ENCODE measurements at places on chromosomes 5 and 9.

DNA sequence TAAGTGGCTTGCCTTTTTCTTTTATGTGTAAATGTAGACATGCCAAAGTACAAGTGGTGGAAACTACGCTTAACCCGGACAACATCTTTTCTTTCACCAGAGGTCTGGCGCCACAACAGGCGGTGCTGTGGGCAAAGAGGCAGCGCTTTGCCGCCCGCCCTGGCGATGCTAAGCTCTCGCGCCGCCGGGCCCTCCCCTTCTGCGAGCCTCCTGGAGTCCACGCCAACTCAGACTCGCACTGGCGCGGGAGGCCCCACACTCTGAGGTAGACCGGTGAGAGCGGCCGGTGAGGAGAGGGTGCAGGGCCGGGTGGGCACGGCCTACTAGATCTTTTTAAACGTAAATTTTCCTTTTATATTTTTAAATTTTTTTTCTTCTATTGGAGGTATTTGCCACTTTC lies 2253.1 kb upstream of the C9orf72 start:
- H3K4me1 ChIP-seq = no peaks in the 10 kb centered on the region
- H3K4me3 ChIP-seq = no peak overlapping the region
- DNase-seq = no peak
- H3K36me3 ChIP-seq = no peaks in the 10 kb centered on the region

DNA sequence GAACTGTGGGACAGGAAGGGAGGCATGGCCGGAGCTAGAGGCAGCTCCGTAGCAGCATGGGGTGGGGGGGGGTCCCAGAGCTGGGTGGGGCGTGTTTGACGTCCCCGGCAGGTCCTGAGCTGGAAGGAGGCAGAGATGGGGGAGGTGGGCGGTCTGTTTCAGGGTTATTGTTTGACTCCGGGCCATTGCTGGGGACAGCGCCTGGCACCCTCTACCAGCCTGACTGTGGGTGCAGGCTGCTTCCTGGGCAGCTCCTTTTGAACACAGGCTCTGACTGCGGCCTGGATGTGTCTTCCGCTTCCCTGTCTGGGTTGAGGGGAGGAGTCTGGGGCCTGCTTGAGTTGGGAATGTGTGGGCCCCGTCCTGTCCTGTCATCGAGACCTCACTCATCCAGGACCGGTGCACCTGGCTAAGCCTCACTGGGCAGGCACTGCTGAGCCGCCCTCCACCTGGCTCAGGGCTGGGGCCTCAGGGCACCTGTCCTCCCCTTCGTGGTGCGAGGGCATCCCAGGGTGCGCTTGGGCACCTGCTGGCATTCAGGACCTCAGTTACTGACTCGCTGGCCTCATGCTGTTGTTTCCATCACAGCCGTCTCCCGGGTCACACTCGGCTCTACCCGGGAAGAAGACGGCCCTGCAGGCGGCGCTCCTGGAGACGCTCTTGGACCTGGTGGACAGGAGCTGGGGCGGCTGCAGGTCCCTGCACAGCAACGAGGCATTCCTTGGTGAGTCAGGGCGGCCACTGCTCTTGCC lies 26.5 kb downstream of the CEP72 start:
- no peaks in the 10 kb centered on the region for H3K27me3 ChIP-seq
- no peaks in the 10 kb centered on the region for H3K4me1 ChIP-seq
- peaks cover 50% of the 10 kb centered on the region for H3K36me3 ChIP-seq

- no peak overlapping the region for H3K27ac ChIP-seq
- H3K4me1 ChIP-seq = peaks cover 6% of the 10 kb centered on the region
- no peak overlapping the region for H3K4me3 ChIP-seq
- H3K27me3 ChIP-seq = no peaks in the 10 kb centered on the region
- no peak for DNase-seq
- no peaks in the 10 kb centered on the region for H3K36me3 ChIP-seq
Measured at GRCh38 chr5:14447958-14448911, 133.4 kb upstream of the OTULINL start.

- peaks cover 3% of the 10 kb centered on the region for H3K36me3 ChIP-seq
- H3K4me1 ChIP-seq = peaks cover 42% of the 10 kb centered on the region
- no peak overlapping the region for H3K4me3 ChIP-seq
- H3K27ac ChIP-seq = no peak overlapping the region
Measured at GRCh38 chr9:94867281-94867841, 140.9 kb downstream of the AOPEP start.

- no peak overlapping the region for H3K4me3 ChIP-seq
- DNase-seq = no peak
- H3K36me3 ChIP-seq = no peaks in the 10 kb centered on the region
- no peak overlapping the region for H3K27ac ChIP-seq
Measured at GRCh38 chr5:146910239-146910638, 31.7 kb upstream of the PPP2R2B start.

GRCh38 chr5:58523956-58524355 lies 32.7 kb downstream of the GAPT start:
- no peak overlapping the region for H3K4me3 ChIP-seq
- H3K27me3 ChIP-seq = peaks cover 2% of the 10 kb centered on the region
- H3K27ac ChIP-seq = no peak overlapping the region
- H3K4me1 ChIP-seq = no peaks in the 10 kb centered on the region
- DNase-seq = no peak

DNA sequence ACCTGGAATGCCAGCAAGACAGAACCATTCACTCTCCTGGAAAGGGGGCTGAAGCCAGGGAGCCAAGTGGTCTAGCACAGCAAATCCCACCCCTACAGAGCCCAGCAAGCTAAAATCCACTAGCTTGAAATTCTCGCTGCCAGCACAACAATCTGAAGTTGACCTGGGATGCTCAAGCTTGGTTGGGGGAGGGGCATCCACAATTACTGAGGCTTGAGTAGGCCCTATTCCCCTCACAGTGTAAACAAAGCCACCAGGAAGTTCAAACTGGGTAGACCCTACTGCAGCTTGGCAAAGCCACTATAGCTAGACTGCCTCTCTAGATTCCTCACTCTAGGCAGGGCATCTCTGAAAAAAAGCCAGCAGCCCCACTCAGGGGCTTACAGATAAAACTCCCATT lies 17.3 kb downstream of the RIGI start:
- H3K27me3 ChIP-seq = no peaks in the 10 kb centered on the region
- H3K4me3 ChIP-seq = no peak overlapping the region
- H3K27ac ChIP-seq = no peak overlapping the region
- H3K4me1 ChIP-seq = peaks cover 42% of the 10 kb centered on the region
- H3K36me3 ChIP-seq = peaks cover 9% of the 10 kb centered on the region

- no peak overlapping the region for H3K4me3 ChIP-seq
- no peak for DNase-seq
- no peaks in the 10 kb centered on the region for H3K27me3 ChIP-seq
- H3K36me3 ChIP-seq = no peaks in the 10 kb centered on the region
- H3K27ac ChIP-seq = no peak overlapping the region
Measured at GRCh38 chr5:83401775-83402174, 69.8 kb upstream of the VCAN start.

All from activated CD4-positive, alpha-beta T cell treated with anti-CD3 and anti-CD28 coated beads for 36 hours (primary cell).